Body of pancreas (tissue), 4 donors: ENCODE measurements at places on chromosomes 12 and 14. TPM values are rescaled to one million over a fixed set of nuclear protein-coding genes. Genes with fewer than 3 reads are reported as not detected.

The WDHD1 gene
- total RNA-seq: 1.0 TPM

The RD3L gene
- total RNA-seq: not detected

The TRIM9 gene
- total RNA-seq: 0.78 TPM

The FAM186B gene
- total RNA-seq: 0.78 TPM

The KLRK1 gene
- total RNA-seq: 1.3 TPM

DNA sequence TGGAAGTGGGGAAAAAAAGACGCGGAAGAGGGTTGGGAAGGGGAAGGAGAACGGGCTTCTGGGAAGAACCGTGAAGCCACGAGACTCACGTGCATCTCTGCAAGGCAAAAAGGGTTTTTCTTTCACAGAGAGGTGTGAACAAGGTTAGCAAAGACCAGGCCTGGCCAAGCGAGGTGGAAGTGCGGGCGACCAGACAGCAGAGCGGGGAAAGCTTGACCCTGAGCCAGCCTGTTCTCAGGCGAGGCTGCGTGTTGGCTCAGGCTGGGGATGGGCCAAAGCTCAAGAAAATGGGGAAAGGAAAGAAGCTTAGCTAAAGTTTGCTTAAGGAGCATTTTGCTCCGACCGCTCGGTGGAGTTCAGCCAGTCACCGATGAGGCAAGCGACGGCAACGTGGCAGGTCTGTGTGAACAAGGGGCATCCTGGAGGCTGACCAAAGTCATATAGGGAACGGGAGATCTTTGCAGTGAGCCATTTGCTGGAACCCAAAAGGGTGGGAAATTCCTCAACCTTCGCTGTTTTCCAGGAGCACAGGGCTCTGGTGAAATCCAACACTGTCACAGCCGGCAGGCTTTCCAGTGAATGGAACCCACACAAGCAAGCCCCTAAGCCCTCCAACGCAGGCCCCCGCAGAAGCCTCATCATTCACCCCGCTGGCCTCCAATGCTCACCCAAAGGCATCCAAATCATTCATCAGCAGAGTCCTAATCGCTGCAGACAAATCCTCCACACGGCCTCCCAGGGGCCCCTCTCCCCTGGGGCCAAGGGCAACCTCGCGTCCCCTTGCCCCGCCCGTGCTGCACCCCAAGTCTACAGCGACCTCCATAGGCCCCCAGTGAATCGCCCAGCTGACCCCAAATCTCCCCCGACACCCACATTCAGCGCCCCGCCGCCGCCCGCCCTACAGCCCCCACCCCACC lies 754 bp downstream of the ZNF605 start:
- peak overlapping the region; percentile 92 for H3K27ac ChIP-seq
- peak overlapping the region; percentile 68 for H3K4me3 ChIP-seq
- H3K27me3 ChIP-seq: no peaks in the 10 kb centered on the region
- peak; percentile 36 for DNase-seq

DNA sequence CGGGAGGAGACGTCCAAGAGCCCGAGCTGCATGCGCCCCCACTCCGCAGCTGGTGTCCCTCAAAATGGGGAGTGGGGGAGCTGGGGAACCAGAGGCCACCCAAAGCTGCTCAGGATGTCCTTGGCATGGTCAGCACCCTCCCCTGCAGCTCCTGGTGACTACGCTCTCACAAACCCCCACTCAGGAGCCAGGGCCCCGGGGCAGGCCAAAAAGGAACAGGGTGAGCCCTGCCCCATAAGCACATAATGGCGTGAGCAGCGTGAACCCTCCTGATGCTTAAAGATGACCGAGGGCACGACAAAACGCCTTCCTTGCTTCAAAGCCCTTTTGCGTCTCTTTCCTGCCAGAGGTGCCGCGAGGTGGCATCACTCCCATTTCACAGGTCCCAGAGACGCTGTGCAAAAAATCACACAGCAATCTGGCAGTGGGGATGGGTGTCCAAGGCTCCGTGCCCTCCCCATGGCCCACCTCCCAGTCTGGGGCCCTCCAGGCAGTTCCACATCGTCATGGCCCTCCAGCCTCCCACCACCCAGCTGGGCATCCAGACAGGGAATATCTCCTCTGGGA lies 13.5 kb downstream of the NCOR2 start:
- no peak overlapping the region for H3K27ac ChIP-seq
- no peaks in the 10 kb centered on the region for H3K27me3 ChIP-seq
- no peak for DNase-seq
- H3K36me3 ChIP-seq: no peaks in the 10 kb centered on the region
- H3K4me1 ChIP-seq: peaks cover 60% of the 10 kb centered on the region

DNA sequence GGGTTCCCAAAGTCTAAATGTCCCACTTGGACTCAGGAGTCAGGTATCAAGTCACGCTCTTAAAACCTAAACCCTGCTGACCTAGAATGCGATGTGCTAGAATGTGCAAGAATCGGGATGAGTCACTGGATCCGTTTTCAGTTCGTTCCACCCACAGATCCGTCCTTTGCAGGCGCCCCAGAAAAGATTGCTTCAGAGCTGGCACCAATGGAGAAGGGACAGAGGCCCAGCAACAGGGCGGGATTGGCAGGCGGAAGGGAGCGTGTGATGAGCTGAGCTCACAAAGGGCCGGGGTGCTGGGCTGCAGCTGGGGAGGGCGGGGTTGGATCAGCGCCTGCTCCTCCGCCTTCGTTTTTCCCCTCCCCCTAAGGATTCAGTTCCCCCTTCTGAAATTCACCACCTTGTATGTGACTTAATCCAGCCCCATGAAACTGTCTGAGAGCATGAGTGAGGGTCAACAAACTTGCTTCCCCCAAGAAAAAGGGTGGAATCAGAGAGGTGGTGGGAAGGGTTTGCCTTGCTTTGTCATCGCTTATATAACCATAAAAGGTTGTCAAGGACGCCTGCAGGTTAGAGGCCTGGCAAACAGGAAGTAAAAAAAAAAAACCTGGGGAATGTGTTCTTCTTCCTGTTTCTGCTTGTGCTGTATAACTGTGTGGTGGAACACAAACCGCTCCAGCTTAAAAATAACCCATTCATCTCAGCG lies 2.8 kb upstream of the UBC start:
- DNase-seq: peak; percentile 99
- no peaks in the 10 kb centered on the region for H3K27me3 ChIP-seq
- H3K4me3 ChIP-seq: no peak overlapping the region

DNA sequence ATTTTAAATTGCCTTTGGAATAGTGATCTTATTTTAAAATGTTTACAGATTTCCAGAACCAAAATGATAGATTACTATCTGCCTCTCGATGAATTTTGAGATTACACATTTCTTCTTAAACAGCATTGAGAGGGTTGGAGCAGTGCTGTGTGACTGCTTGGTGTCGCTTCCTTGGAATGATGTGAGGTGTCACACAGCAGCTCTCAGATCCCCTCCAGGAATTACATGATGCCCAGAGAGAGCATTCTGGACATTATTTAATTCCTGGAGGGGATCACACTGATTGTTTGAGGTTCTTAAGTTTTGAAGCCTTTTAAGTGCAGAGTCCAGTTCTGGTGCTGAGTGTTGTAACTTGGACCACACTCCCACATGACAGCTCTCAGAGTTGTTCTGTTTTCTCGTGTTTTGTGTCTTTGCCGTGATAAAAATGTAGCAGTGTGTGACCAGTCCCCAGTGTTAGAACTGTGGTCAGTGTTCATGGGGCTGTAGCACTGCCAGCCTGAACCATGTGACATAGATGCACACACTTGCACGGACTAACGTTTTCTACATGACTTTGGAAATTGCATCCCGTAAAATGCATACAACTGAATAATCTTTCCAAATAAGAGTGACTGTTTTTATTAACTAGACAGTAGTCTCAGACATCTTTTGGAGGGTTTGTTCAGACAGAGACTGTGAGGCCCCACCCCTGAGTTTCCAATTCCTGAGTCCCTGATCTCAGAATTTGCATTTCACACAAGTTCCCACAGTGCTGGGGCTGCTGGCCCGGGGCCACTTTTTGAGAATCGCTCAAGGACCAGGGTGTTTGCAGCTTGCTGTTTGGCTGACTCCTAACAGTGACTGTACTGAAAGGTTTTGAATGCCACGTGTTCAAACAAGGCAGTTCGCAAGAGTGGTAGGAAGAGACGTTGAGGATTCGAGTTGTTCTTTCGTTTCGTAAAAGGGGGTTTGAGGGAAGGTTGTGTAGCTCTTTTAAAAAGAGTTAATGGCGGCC lies 26.0 kb downstream of the XRCC3 start:
- H3K27ac ChIP-seq: no peak overlapping the region
- DNase-seq: no peak
- H3K4me1 ChIP-seq: no peaks in the 10 kb centered on the region
- H3K27me3 ChIP-seq: no peaks in the 10 kb centered on the region
- H3K36me3 ChIP-seq: peaks cover 6% of the 10 kb centered on the region
